ENCODE measurements at places on chromosomes 2 and 18. TPM values are rescaled to one million over a fixed set of nuclear protein-coding genes. Genes with fewer than 3 reads are reported as not detected.

Gene TEX44
- total RNA-seq: not detected

Gene ZNF397
- 18.8 TPM for total RNA-seq

Gene GRHL1
- 1.5 TPM for total RNA-seq

DNA sequence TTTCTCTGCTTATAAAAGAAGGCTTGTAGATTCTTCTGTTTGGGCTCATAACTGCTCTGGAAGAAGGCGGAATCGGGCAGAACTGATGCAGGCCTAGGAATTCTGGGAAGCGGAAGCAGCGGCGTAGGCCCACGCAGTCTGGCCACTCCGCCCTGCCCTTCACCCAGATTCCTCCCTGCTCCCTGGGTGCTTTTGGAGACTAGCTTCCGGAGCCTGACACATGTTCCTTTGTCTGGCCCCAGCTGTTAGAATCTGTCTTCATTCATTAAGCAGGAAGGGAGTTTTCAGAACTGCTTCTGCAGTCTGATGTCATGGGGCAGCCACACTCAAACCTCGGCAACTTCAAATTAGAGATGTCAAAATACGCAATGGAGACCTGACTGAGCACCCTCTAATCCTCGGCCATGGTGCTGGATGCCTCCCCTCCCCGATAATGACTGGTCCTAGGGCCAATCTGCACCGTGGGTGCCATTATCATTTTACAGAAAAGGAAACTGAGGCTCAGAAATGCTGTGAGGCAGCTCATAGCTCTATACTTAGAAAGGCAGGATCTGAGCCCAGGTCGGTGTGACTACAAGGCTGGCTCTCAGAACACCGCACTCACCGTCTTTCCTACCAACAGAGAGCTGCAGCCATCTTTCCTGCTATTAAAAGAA is 275.7 kb downstream of the MYCN start:
- no peak overlapping the region for H3K27ac ChIP-seq
- H3K27me3 ChIP-seq: no peaks in the 10 kb centered on the region
- no peak overlapping the region for H3K4me3 ChIP-seq

DNA sequence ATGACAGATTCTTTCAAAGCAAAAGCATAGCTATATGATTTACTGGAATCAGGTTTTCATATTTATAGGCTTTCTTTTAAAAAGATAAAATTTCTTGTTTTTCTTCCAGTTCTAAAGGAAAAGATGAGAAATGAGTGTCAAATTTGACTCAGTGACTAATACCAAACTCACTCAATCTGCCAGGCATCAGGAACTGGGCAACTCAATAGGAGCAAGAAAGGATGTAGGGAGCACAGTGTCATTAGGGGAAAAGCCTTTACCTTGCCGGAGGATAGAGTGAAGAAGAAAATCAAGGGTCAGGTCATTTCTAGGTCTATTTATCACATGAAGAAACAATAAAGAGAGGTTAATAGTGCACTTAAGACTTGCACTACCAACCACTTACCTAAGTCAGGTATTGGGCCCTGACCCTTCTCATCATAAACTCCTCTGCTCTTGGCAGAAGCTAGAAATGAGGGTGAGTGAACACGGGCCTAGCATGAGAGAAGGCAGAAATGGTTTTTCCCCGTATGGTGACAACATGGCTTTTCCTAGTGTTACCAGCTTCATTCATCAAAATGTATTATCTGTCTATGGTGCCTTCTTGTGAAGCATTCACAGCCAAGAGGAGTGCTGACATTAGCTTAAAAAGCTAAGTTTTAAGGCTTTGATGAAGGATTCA is 151.0 kb downstream of the ARHGAP15 start:
- no peaks in the 10 kb centered on the region for H3K27me3 ChIP-seq
- H3K4me1 ChIP-seq: peaks cover 59% of the 10 kb centered on the region
- H3K4me3 ChIP-seq: no peak overlapping the region
- DNase-seq: no peak
- peak overlapping the region; percentile 10 for H3K27ac ChIP-seq
- H3K36me3 ChIP-seq: peaks cover 25% of the 10 kb centered on the region

DNA sequence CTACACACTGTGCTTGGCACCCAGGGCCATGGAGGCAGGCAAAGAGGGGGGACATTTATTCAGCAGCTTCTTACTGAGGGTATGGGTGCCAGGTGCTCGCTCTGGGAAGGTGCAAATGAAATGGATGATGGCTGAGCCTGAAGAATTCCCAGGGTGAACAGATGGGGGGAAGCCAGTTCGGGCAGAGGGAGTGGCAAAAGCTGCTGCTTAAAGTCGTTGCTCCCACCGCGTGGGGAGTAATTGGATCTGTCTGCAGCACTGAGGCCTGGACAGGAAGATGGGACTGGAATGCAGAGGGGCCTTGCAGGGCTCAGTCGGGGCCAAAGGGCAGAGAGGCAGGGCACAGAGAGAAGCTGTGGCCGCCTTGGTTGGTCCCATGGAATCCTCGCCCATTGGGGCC is 51.2 kb downstream of the NEDD4L start:
- no peak for DNase-seq
- H3K27ac ChIP-seq: no peak overlapping the region
- no peak overlapping the region for H3K4me3 ChIP-seq
- H3K36me3 ChIP-seq: no peaks in the 10 kb centered on the region

- H3K4me3 ChIP-seq: no peak overlapping the region
- H3K36me3 ChIP-seq: no peaks in the 10 kb centered on the region
- peaks cover 9% of the 10 kb centered on the region for H3K27me3 ChIP-seq
- no peaks in the 10 kb centered on the region for H3K4me1 ChIP-seq
- no peak overlapping the region for H3K27ac ChIP-seq
These were observed 34.9 kb upstream of the PLA2R1 start for GRCh38 chr2:160097326-160097725.

- DNase-seq: no peak
- H3K4me1 ChIP-seq: no peaks in the 10 kb centered on the region
- no peak overlapping the region for H3K27ac ChIP-seq
- H3K27me3 ChIP-seq: peaks cover 3% of the 10 kb centered on the region
These were observed 34.8 kb upstream of the RND3 start for GRCh38 chr2:150522269-150522668.

DNA sequence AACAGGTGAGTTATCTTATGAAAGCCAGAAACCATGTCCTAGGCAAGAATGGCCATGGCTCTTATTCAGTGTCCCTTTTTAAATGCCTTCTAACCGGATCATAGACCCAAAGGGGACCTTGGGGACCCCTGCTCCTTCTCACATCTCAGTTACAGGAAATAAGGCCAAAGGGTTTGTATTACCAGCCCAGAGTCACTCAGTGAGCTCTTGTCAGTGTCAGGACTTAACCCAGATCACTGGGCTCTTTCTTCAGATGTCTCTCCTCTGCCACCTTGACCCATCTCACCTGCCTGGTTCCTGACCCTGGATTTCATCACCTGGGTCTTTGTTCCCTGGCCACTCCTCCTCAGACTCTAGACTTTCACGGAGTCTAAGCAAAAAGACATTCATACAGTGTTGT is 556.7 kb downstream of the CMPK2 start:
- no peak for DNase-seq
- H3K36me3 ChIP-seq: no peaks in the 10 kb centered on the region
- H3K27ac ChIP-seq: no peak overlapping the region
- no peaks in the 10 kb centered on the region for H3K27me3 ChIP-seq
- no peaks in the 10 kb centered on the region for H3K4me1 ChIP-seq
- no peak overlapping the region for H3K4me3 ChIP-seq

DNA sequence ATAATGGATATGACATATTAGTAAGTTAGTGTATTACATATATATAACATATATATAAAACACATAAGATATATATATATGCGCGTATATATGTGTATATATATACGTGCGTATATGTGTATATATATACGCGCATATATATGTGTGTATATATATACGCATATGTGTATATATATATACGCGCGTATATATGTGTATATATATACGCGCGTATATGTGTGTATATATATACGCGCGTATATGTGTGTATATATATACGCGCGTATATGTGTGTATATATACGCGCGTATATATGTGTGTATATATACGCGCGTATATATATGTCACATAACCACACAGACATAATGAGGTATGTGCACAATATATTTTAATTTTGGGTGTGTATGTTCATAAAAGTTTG is 327.8 kb downstream of the MEIS1 start:
- H3K27ac ChIP-seq: no peak overlapping the region
- no peak overlapping the region for H3K4me3 ChIP-seq
- no peaks in the 10 kb centered on the region for H3K27me3 ChIP-seq
- no peaks in the 10 kb centered on the region for H3K4me1 ChIP-seq
- H3K36me3 ChIP-seq: no peaks in the 10 kb centered on the region

DNA sequence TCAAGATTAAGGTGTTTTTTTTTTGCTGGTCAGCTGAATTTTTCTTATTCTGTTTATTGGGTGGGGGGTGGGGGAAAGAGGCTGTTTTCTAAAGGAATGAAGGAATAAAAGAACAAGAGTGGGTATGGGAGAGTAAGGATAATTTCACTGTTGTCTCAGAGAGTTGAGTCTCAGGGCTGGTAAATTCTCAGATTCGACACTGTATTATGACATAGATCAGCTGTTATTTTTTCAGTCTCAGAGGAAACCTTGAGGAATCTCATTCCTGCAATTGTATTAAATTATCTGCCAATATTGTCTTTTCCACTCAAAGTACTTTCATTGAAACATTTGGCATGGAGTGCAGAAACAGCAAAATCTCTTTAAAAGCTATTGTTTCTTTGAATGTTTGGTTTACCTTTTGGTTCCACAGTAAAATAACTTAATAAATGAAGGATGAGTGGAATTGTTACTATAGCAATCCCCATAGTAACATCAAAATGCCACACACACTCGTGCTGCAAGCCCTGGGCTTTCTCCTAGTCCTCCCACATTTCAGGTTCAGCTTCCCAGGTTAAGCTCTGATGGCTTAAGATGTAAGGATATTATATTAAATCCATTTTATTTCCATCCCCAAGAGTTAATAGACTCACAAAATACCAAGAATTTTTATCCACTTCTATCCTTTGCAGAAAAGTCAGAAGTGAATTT is 478.7 kb upstream of the TCF4 start:
- H3K27ac ChIP-seq: no peak overlapping the region
- H3K4me3 ChIP-seq: no peak overlapping the region
- no peaks in the 10 kb centered on the region for H3K27me3 ChIP-seq
- no peaks in the 10 kb centered on the region for H3K4me1 ChIP-seq
- no peaks in the 10 kb centered on the region for H3K36me3 ChIP-seq

DNA sequence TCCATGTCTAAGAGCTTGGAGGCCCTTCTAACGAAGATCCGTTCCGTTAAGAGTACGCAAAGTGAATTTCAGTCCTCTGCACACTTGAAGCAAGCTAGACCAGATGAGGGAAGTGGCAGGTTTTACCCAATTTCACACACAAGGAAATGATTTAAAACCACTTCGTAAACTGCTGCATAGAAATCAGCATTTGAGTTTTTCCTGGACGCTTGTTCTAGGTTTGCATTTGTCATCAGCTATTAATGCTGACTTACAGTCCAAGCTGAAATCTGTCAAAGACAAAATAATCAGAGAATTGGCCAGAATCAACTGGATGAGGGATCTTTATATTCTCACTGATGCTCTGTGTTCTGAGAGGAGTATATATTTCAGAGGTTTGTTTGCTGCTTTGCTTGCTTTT is 117.6 kb upstream of the RASGRP3 start:
- peaks cover 7% of the 10 kb centered on the region for H3K36me3 ChIP-seq
- no peak overlapping the region for H3K27ac ChIP-seq
- no peaks in the 10 kb centered on the region for H3K4me1 ChIP-seq
- DNase-seq: no peak
- no peak overlapping the region for H3K4me3 ChIP-seq

DNA sequence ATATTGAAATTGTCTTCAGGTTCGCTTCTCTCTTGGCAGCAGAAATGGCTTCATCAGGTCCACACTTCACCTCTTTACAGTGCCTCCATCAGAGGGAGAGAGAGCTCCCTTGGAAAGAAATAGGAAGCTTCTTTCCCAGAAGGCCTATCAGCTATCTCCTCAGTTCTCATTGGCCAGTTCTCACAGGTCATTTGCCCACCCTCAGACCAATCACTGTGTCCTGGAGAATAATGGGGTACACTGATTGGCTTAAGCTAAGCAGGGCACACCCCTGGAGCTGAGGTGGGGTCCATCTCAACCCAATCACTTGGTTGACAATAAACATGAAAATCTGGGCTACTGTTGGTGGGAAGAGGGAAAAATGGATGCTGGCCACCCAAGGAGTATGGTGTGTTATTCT is 5.2 kb downstream of the GNLY start:
- DNase-seq: no peak
- H3K4me1 ChIP-seq: peaks cover 40% of the 10 kb centered on the region
- peaks cover 2% of the 10 kb centered on the region for H3K36me3 ChIP-seq
- no peak overlapping the region for H3K4me3 ChIP-seq
- H3K27ac ChIP-seq: peak overlapping the region; percentile 24

DNA sequence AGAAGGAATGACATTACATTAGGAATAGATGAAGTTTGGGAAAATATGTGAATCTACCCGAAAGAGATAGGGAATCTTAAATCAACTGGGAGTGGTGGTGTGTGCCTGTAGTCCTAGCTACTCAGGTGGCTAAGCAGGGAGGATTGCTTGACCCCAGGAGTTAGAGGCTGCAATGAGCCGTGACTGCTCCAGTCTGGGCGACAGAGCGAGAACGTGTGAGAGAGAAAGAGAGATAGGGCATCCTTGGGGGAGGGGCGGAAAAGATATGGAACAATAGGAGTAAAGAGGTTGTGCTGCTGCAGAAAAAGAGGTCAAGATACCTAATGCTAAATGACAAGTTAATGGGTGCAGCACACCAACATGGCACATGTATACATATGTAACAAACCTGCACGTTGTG is 47.1 kb upstream of the ADAM23 start:
- DNase-seq: no peak
- peaks cover 3% of the 10 kb centered on the region for H3K27me3 ChIP-seq

Measured in activated T-helper 1 cell treated with anti-CD3 and anti-CD28 coated beads, Interleukin-12 subunit alpha, Interleukin-12 subunit beta, Interleukin-2, Interleukin-4 antibody, amounts not matched to agents 30 ng/mL and 10 ng/mL and 1 ng/mL, durations not matched to agents 14 hours and 24 hours and 36 hours (primary cell).